ENCODE measurements at places on chromosomes 6 and 20.

DNA sequence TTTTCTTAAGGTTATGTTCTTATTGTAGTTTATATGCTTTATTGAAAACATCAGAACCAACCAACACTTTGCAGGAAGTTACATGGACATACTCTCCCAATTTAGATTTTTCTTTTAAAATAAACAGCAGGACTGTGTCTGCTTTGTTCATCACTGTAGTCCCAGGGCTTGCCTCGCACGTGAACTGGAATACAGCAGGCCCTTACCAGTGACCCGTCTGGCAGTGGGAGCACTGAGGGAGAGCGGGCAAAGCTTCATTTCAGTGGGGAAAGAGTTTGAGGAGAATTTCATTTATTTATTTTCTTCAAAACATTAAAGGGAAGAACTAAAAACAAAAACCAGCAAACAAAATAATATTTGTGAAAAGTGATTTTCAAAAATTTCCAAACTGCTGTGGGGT, 230.8 kb downstream of the PAX1 start:
- DNase-seq, result no peak

- DNase-seq, result no peak
These were observed 374.6 kb upstream of the ARID1B start for GRCh38 chr6:156402628-156403027.

DNA sequence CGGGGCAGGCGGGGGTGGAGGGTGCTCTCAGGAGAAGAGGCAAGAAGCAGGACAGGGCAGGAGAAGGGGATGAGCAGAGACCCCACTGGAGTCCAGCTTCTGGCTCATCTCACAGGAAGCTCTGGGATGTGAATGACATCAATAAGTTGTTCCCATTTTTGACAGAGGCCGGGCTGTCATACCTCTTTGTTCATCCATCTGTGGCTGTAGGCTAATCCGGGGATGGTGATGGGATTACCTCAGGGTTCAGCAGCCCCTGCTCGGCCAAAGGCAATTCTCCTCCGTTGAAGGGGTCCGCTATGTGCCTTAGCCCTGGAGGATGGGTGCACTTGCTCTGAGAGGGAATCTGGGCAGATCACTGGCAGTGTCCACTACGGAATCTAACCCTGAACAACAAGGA, 3.3 kb upstream of the TMC2 start:
- DNase-seq, result no peak

DNA sequence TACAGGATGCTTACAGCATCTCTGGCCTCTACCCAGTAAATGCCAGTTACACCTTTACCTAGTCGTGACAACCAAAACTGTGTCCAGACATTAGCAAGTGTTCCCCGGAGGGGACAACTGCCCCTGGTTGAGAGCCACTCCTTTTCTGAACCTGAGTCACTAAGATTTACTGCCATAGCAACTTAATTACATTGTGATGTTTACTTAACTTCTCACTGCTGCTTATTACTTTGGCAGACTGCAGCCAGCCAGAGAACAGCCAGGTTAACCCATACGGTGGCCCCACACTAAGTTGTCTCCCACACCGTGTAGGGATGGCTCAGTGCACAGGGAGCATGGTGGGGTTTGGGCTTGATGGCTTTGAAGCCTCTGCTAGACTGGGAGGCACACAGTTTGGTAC, 204.7 kb upstream of the SULF2 start:
- no peak for DNase-seq

DNA sequence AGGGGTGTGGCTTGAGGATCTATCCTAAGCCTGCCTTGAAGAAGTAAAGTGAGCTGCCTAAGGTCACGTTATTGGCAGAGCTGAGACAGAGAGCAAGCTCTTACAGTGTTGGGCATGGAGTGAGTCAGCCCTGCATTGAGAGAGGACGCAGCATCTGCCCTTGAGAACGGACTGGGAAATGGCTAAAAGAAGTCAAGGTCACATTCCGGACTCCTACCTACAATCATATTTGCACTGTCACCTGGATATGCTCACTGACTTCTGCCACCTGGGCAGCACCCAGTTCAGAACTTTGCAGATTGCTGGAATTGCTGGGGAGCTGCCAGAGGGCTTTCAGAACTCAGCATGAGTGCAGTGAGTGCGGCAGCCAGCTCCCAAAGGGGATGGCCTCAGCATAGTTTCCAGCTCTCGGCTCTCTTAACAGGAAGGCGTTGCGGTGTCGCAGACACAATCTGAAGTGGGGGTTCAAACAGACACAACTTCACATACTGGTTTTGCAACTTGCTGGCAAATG, 199.3 kb upstream of the SGK1 start:
- DNase-seq, result no peak

DNA sequence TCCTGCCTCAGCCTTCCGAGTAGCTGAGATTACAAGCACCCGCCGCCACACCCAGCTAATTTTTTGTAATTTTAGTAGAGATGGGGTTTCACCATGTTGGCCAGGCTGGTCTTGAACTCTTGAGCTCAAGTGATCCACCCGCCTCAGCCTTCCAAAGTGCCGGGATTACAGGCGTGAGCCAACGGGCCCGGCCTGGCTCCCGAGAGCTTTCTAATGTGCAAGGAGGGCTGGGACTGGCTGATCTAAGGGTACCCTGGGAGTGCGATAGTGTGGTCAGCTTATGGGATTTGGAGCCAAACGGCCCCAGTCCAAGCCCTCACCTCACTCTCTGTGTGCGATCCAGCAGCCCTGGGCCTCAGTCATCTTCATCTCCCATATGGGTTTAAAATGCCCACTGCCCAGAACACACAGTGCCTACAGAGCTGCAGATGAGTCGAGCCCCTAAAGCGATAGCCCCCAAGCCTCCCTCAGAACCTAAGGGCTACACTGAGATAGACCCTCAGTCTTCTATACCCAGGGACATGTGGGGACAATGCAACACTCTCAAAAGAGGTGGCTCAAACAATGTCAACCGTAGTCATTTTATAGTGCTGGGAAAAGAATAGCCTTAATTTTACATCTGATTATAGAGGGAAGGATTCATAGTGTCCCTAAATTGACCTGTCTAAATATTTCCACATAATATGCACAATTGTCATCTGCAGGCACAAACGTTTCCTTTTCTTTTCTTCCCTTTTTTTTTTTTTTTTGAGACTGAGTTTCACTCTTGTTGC, 50.1 kb downstream of the SSR1 start:
- no peak for DNase-seq

Measured in stimulated activated CD8-positive, alpha-beta memory T cell treated with anti-CD3 and anti-CD28 coated beads, Interleukin-4, amount 100 ng/mL, for 24 hours (primary cell).